ENCODE measurements at places on chromosomes 12 and 14.

DNA sequence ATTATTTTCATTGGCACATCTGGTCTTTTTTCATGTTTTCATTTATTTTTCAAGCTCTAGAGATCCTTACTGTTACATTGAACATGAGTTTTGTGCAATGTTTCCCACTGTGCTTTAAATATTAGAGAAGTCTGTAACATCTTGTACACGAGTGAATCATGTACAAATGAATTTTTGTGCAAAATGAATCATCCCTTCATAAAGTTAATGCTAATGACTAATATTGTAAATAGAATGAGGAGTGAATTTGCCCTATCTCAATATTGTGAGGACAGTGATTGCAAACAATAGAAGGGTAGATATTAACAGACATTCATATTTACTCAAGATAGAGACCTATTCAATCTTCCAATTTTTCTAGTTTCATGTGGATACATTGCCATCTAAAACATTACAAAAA is 463.3 kb upstream of the FOXG1 start:
- DNase-seq = no peak

GRCh38 chr12:131444220-131445164 is 266.4 kb upstream of the SFSWAP start:
- no peak for DNase-seq

DNA sequence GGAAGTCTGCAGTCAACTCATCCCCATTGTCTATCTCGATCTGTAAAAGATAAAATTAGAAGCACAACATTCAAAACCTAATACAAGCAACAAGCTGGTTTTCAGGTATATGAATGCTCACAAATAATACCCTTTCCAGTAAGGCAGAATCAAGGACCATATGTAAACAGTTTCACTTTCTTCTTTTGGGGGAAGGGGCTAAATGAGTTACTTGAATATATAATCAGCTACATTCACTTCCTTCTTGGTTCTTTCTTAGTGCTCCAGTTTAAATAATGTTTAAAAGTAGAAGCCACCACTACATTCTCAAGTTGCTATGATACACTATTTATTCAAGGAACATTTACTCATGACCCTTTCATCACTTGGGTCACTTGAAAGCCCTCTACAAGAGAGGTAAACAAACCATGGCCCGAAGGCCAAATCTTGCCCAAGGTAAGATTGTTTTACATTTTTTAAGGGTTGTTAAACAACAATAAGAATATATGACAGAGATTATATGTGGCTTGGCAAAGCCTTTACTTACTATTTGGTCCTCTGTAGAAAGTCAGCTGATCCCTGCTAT is 10.3 kb downstream of the TWF1 start:
- DNase-seq = no peak

DNA sequence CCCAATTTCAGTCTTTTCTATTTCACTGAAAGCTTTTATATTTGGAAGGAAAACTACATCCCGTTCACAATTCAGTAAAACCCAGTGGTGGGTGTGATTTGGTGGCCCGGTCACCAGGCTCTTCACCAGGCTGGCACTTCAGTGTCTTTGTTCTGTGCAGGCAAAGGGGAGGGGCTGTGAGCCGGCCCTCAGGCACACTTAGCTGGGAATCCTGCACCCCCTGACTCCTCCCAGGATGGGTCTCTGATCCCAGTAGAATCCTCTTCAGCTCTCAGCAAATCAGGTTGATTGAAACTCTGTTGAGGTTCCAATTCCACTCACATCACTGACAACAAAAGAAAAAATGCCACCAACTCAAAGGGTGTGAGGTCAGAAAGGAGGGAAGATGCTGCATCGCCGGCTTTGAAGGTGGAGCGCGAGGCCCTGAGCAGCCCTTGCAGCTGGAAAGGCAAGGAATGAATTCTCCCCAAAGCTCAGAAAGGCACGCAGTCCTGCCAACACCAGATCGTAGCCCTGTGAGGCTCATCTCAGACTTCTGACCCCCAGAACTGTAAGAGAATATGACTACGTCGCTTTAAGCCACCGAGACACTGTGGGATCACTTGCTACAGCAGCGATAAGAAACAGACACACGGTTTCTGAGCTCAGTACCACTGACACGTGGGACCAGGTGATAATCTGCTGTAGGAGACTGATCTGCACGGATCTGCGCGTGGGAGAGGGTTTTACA is 166.6 kb downstream of the PIWIL1 start:
- DNase-seq = no peak

- no peak for DNase-seq
These were observed 12.6 kb downstream of the BHLHE41 start for GRCh38 chr12:26112232-26112631.

- DNase-seq = no peak
These were observed 73.5 kb downstream of the ARF6 start for GRCh38 chr14:49966304-49966809.

DNA sequence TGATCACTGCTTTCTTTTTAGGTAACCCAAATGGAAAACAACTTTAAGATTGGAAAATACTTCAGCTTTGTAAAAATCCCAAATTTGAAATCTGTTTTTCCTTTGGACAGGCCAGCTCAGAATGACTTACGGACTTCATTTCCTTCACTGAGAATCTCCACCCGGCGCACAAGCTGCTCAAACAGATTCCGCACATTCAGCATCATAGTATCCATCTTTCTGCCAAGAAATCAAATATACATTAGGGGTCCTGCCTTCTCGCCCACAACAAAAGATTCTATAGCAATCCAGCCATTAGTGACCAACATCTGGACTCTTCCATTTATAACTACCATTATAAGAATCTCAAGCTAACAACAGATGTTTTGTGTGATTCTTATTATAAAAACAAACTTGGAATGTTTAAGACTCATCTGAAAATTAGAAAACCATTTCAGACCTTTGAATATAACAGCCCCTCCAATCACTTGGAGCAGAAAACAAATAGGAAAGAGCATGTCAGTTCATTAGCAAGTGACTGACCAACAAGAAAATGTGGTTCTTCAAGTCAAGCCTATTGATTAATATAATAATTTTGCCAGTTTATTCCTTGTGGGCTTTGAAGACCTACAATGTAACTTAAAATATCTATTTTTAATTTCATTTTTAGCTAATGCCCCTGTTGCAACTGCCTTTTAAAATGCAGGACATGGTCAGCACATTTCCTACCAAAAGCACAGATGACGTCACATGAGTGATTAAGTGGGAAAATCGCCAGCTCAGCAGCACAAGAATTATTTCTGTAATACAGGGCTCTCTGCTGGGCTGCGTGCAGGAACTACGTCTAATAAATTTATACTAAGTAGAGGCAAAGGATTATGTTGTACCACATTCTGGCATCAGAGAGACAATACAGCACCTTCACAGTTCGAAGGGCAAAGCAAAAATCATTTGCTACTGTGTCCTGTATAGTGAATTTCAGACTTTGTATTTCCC is 8.5 kb downstream of the RACGAP1 start:
- DNase-seq = no peak

- DNase-seq = no peak
These were observed 389.7 kb downstream of the AACS start for GRCh38 chr12:125454786-125455480.

DNA sequence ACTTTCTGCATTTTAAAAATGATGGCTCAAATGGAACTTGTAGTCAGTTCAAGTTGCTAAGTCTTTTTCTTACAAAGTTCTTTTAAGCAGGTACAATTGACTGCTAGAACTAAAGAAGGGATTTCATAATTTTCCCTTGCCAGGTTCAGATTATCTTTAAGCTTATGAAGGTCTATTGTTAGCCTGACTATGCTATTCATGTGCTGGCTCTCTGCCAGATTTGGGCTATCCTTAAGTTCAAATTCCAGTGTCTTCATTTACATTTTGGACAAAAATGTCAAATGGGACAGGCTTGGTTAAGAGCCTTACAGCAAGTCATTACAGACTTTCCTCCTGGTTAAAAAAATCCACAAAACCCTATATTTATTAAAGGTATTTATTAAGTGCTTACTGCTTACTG is 42.3 kb downstream of the INSM2 start:
- DNase-seq = no peak

GRCh38 chr12:119589097-119589496 is 4.5 kb upstream of the TMEM233 start:
- DNase-seq = no peak

DNA sequence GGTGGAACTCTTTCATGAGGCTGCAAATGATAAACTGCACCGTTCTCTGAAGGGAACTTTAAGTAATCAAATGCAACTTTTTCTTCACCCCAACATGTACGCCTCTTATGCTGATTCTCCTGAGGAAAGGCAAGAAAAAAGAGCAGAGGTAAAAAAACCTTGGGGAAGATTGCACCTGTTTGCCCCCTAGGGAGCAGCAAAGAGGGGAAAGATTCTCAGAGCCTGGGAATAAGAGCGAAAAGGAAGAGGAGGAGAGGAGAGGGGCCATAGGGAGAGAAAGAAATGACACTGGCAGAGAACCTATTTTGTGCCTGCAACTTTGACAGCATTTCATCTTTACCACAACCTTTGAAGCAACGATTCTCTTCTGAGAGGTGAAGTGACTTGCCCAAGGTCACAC is 254.6 kb downstream of the KSR2 start:
- DNase-seq = no peak

GRCh38 chr12:120799243-120800045 is 73.8 kb downstream of the ACADS start:
- no peak for DNase-seq

DNA sequence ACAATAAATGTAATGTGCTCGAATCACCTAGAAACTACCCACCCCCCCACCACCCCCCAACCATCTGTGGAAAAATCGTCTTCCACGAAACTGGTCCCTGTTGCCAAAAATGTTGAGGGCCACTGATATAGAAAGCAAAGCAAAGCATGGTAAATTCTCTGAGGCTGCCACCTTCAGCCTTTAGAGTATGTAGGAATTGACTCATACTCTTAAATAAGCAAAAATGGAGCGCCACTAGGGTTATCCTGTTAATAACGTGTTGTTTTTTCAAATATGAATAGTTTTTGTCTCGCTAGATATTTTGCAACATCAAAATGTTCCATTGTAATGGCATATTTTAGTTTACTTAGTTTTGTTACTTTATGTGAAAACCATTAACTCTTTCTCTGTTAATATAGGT is 18.2 kb downstream of the DYNC1H1 start:
- DNase-seq = no peak

DNA sequence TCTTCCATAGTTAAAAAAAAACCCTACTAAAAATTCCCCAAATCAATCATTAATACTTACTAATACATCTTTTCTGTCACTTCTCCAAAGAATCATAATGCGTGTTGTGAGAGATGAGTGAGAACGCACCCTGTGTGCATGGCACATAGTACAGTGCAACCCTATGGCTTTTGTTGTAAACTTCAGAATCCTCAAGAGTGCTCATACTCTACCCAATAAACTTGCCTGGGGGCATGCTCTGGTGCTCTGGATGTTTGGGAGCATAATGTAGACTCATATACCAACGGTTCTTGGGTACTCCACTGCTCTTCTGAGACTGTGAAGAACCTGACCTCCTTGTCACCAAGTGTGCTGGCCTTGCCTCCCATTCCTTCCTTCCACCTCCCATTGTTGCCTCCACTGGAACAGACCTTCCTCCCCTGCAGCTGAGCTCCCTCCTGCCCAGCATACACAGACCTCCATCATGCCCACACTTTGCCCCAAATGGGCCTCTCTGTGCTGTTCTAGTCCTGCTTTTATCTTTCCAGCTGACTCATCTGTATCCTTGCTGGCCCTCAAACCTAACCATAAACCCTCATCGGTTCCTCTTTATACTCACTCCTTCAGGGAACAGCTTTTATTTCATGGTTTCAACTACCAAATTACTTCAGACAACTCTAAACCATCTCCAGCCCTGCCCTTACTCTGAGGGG is 8.9 kb downstream of the DCP1B start:
- no peak for DNase-seq

DNA sequence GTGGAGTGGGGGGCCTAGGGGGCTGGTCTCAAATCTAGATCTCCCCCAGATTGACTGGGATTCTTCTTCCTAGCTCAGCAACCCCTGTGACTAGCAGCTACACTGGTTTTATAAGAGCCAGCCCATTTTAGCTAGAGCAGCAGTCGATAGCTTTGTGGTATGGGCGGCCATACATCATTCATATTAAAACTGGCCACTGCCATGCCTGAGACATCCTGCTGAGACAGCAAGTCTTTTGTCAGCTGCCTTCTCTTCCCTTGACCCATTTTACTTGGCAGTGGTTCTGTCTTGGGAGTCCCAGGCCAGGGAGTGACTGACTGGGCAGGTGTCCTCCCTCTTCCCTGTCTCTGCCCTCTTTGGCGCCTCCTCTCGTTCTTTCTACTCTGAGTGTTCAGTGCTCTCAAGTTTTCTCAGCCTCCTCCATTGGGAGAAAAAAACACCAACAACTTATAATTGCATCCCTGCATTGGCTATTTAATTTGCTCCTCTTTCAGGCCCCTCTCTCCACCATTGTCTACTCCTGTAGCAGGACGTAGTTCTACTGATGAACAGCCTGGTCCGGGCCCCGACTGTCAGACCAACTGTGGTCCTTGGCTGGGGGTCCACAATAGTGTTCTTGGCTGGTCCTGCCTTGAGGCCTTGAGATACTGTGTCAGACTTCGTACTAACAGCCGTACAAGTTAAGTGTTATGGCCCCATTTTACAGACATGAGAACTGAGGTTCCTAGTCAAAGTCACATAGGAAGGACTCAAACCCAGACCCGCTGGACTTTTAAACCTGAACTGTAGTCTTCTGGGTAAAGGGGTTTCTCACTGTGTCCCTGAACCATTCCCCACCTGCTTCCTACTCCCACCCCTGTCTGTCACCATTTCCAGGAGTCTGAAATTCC is 18.3 kb upstream of the JDP2 start:
- no peak for DNase-seq

DNA sequence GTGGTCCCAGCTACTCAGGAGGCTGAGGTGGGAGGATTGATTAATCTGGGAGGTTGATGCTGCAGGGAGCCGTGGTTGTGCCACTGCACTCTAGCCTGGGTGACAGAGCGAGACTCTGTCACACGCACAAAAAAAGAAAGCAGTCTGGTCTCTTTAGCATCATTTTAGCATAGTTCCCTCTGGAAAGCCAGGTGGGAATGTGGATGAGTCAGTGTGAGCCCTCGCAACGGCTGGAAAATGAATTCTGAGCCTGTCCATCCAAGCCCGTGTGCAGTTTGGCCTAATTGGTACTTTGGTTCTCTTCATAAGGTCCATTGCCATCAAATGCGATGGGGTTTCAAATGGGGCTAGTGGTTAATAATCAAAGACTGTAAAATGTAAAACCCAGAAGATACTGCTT is 2.4 kb downstream of the MYL2 start:
- no peak for DNase-seq

GRCh38 chr14:90600619-90601018 is 203.8 kb downstream of the CALM1 start:
- no peak for DNase-seq

All from NCI-H2081 treated with DMSO at 0.1 percent for 48 hours (cell line).